Epithelial cell of proximal tubule (primary cell): ENCODE measurements at places on chromosomes 7 and 10.
A peak's percentile ranks its signal among the peaks of the same experiment; 100 is the strongest.

DNA sequence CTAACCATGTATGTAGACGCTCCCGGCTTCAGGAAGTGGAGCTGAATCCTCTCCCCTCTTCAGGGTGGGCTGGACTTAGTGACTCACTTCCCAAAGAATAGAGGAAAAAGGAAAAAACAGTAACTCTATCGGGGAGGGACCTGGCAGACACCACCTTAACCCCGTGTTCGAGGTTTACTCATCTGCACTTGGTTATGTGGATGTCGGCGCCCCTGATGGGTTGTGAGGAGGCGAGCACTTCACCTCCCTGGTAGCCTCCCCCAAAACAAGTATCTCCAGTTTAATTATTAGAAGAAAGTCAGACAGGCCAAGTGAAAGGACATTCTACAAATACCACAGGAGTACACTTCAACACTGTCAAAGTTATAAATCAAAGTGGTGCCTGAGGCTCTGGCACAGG is 559.7 kb downstream of the TCERG1L start:
- DNase-seq = peak; percentile 37

GRCh38 chr7:102895602-102896001 is 17.2 kb upstream of the LRRC17 start:
- DNase-seq = no peak

DNA sequence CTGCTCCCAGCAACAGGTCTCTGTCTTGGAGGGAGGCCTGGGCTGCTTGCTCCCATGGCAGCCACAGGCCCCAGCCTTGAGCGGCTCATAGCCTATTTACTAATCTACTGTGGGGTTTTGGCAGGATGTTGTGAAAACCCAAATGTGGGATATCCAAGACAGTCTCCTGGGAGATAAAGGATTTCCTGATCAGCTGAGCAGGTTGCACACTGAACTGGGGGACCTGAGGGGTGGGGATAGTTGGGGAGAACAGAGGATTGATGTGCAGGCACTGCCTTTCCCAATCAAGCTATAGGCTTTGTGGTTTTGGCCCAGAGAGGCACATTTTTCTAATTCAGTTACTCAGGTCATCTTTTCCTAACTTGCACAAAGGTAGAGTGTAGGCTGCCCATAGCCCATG is 92.6 kb downstream of the SH2D4B start:
- no peak for DNase-seq

GRCh38 chr7:116957874-116958273 is 4.6 kb downstream of the ST7 start:
- no peak for DNase-seq

GRCh38 chr10:30821994-30822692 is 192.6 kb upstream of the LYZL2 start:
- no peak for DNase-seq

- DNase-seq = no peak
Observed at GRCh38 chr10:70674560-70675495, 2.5 kb downstream of the ADAMTS14 start.

DNA sequence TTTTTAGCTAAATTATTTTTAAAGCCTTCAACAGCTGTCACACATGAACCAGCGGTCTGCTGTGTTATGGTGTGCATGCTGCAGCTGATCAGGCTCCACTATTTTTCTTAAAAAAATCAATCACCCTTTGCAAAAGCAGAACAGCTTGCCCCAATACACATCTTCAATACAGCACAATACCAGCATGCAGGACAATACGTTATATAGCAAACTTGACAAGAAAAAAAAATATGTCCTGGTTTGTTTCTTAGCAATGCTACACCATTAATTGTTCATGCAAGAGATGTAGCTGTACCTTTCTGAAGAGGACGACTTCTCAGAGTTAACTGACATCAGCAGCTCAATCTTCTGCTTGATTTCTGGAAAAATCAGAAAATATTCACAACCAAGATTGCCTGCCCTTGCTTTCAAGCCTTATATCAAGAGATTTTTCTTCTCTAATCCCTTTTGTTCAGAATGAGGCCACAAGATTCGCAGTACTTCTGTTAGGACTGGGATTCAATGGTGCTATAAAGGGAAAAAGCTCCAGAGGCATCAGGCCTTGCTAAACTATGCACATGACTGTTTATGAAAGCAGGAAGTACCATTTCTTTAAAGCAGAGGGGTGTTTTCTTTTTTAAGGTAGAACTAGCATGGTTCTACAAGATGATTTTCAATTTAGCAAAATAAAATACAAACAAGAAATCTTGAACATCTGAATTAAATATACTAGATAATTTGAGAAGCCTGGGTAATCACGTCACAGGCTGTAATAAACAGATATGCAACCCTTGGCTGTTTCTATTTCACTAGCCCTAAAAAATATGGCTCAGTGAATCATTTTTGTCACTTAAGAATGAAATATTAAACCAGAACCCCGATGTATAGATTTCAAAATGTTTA is 120.0 kb downstream of the SRPK2 start:
- DNase-seq = peak; percentile 43

DNA sequence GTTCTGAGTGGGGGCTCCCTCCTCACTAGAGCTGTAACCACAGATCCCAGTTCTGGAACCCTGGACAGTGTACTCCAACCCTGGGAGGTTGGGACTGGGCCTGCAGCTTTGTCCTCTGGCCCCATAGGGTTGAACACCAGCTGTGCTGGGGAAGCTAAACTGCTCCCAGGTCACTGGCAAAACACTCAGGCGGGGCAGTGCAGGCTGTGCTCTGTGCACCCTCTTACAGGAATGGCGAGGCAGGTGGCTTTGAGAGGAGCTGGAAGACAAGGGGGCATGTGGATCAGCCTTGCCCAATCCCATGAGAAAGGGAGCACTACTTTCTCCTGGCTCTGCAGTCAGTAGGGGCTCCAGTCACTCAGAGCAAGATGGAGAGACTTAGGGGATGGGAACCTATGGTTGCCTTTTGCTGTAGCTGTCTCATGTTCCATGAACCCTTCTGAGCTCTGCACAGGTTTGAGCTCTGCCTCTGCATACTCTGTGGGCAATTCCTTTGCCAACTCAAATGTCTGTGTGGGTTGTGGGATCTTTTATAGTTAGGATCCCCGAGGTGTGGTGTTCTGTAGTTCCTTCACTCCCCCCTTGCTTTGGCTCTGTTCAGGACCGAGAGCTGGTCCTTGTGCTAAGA is 90.7 kb downstream of the SLC25A40 start:
- no peak for DNase-seq

GRCh38 chr10:71426058-71426605 is 29.4 kb downstream of the CDH23 start:
- DNase-seq = no peak

- DNase-seq = no peak
Observed at GRCh38 chr7:155296788-155297516, 726 bp upstream of the INSIG1 start.

DNA sequence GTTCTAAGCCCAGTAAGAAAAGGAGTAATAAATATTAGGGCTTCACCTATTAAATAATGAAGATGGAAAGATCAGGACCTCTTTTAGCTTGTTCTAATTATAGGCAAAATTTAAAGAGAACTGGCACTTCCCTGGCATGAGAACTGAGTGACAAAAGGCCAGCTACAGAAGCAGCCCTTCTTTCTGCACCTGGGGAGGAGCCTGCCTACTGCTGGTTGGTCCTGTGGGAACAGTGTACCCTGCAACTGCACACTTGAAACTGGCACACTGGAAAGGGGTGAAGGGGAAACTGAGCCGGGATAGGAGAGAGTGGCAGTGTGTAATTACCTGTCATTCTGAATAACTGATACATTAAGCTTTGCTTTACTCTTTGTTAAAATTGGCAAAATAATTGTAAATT is 80.4 kb downstream of the SHH start:
- no peak for DNase-seq

- no peak for DNase-seq
Observed at GRCh38 chr10:54501929-54502328, 299.1 kb downstream of the PCDH15 start.

GRCh38 chr7:568031-568951 is 48.6 kb upstream of the PDGFA start:
- no peak for DNase-seq

DNA sequence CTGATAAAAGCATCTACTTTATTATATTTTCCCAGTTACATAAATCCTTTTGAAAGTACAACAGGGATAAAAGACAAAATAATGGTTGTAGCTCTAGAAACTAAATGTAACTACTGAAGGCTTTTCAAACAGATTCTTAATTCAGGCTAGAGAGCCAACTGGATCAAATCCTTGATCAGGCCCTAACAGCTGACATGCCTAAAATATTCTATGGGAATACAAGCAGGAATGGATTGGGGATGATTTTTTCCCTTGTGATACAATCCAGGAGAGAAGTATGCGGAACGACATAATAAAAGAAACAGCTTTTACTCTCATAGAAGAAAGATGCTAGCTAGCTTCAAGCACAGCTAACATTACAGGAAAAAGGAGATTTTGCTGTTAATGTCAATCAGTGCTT is 49.0 kb downstream of the NT5C2 start:
- DNase-seq = no peak

DNA sequence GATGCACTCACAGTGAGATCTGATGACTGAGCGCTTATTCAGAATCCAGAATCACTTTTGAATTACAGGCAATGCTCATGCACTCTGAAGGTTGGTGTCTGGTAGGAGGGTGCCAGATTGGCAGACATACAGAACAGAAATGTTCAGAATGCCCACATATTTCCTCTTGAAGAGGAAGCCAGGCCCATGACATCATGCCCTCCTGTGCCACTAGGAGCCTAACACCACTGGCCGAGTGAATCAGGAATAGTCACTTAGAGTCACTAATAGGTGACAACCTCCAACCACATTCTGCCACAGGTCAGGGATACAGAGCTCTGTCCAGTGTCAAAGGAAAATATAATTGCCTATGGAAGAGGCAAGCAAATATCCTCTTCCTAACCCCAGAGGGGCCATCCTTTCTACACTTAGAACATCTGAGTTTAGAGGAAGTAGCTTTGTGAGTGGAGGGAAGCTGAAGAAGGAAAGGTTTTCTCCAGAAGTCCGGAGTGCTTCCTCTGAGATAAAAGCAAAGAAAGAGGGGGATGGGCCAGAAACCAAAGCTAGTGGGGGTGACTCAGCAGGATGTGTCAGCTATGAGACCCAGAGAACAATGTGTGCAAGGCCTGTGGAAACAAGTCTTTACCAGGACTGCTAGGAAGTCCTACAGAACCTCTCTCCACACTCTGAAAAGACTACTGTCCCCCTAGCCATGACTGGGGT is 838.8 kb downstream of the GRID1 start:
- no peak for DNase-seq

- no peak for DNase-seq
Observed at GRCh38 chr7:92840316-92840715, 3.9 kb upstream of the CDK6 start.

DNA sequence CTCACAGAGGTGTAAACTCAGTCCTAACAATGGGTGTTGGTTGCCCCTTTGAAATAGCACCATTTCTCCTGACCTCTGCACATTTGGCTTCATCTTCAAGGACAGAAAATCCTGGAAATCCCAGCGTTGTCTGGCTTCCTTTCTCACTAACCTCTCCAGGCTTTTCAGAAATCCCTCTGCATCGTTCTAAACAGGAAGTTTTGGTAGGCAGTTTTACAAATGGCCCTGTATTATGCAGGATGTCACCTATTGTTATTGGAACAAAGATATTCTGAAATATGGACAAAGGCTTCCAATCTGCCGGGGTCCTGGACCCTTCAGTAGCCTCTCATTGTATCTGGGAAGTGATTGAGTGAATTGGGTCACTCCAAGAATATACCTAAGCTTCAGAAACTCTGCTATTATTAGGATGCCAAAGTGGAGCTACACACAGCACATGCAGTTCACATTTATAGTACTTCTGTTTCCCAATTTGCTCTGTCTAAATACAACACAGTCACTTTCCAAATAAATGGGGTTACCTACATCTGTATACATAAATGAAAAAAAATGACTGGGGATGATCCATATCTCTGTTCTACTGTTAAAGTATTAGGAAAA is 134.8 kb upstream of the KLF6 start:
- no peak for DNase-seq

DNA sequence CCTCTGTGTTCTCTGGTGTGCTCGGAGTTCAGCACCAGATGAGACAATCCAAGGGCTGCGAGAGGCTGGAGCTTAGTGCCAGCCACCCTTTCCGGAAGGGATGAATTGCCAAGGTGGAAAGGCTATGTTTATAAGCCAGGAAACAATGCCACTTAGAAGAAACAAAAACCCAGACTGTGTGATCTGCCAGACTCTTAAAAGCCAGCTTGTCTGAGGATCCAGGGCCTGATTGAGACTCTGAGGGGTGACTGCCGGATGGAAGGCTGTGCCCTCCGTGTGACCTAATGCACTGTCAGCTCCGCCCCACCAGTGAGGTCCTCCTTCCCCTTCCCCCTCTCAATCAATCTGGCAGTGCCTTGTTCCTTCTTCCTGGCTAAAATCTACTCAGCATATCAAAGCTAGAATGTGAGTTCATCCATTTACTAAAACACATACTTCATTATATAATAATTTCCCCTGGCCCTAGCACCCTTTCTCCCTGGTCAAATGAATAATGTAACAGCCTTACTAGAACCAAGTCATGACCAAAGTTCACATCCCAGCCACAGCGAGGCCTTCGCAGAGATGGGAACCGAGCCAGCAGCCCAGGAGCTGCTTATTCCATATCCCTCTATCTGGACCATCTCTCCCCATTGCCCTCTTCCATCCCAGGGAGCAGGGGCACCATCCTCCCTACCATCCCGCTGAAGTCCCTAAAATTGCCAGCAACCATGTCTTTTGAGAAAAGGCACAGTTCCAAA is 25.5 kb downstream of the FAM107B start:
- no peak for DNase-seq

DNA sequence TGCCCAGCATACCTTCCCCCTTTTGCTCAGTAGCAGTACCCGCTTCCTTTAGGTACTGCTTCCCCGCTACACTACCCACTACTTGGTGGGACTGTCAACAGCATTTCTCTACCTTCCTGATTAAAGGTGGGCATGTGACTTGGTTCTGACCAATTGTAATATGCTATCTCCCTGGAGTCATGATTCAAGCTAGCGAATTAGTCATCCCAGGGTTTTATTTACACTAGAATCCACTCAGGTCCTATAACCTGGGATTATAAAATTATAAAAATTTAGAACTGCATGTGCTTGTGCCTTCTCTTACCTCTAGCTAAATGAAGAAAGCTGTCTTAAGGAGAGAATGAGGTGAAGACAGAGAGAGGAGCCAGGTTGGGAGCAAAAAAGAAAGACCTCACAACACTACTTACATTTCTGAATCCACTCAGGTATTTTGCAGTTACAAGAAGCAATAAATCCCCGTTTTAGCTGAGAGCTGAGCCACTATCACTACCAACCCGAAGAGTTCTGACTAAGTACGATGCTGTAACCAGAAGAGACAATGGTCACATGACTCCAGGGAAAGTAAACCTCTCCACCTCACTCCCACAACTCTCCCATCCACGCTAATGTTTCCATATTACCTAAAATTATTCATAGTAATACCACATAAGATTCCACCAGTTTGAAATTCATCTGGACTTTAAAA is 9.7 kb downstream of the GBX1 start:
- DNase-seq = no peak

- DNase-seq = no peak
Observed at GRCh38 chr7:159098424-159098786, 46.3 kb downstream of the VIPR2 start.

- no peak for DNase-seq
Observed at GRCh38 chr7:50473531-50473930, 23.4 kb upstream of the FIGNL1 start.

- no peak for DNase-seq
Observed at GRCh38 chr7:152115021-152115718, 89.7 kb downstream of the GALNT11 start.

- DNase-seq = no peak
Observed at GRCh38 chr10:80603516-80603915, 65.8 kb downstream of the SH2D4B start.
